ENCODE measurements at places on chromosomes 3 and 15.

DNA sequence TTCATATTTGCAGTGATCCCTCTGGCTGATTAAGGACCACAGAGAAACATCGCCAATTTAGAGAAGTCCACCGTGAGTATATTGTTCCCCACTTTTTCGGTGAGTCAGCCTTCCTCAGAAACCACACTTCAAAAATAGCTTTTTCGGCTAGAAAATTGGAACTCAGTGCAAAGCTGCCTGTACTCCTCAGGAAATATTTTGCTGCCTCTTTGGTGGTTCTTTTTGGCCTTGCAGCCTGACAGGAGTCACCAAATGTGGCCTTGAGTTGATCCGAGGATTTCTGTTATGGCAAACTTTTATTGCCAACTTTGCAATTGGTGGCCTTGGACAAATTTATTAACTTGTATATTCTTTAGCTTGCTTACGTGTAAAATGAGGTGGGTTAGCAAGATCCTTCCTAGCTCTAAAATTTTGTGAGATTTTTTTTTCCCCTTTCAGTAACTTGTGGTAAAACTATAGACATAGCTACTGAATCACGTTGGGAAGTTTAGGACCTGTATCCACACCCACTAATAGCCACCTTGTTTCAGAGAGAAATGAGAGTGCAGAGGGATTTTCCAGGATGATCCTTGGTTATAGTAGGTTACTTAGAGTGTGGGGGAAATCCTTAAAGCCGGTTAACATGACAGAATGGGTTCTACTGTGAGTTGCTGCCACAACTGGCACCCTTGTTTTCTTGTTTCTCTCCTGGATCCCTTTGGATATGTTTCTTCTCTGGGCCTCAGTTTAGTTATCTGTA lies 9.9 kb downstream of the ARL6IP5 start:
- DNase-seq = no peak

- no peak for DNase-seq
Observed at GRCh38 chr15:79615754-79616153, 183.6 kb downstream of the MINAR1 start.

- no peak for DNase-seq
Observed at GRCh38 chr3:25655659-25656058, 9.0 kb downstream of the TOP2B start.

- no peak for DNase-seq
Observed at GRCh38 chr15:74892313-74892712, 2.5 kb downstream of the MPI start.

- DNase-seq = no peak
Observed at GRCh38 chr15:101052681-101053121, 133.5 kb downstream of the LRRK1 start.

DNA sequence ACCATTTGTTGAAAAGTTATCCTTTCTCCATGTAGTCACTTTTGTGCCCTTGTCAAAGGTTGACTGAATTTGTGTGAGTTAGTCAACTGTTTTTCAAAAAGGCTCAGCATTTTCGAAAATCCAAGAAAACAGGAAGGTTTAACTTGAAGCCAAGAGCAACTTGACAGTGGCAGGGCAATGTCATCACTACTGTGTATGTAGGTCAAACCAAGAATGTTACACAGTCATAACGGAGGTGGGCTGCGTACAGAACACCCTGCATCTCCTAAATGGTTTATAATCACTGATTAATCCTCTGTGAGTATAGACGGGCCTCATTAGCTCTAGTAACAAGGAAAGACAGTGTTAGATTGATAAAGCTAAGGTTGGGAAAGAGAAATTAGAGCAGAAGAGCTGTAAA lies 1064.9 kb downstream of the FHIT start:
- DNase-seq = no peak

GRCh38 chr3:183265834-183266417 lies 12.9 kb downstream of the B3GNT5 start:
- peak; percentile 36 for DNase-seq

DNA sequence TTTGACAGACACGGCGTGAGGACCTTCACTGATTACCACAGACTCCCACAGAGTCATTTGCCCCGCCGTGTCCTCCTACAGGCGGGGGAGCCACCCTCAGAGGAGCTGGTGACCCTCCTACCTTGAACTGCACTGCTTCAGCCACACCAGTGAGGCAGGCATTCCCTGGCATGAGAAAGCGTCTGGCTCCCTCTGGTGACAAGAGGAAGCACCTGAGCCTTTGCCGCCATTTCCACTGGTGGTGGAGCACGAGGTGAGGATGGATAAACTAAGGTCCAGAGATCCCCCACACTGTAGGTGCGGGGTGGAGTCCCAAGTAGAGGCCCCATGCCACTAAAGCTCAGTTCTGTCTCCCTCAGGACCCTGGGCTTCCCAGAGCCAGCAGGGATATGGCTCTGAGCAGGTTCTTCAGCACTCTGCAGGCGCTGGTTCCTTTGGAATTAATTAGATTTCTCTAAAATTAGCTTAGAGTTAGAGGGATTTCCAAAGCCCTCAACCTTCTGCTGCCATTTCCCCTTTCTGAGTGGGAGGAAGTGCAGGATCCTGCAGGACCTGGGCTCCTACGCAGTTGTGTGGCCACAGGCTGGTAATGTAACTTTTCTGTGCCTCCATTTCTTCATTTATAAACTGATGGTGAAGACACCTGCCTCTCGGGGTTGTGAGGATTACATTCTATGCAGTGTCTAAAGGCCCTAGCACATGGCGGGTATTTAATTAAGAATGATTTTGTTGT lies 224.0 kb downstream of the SLCO3A1 start:
- DNase-seq = peak; percentile 23

- DNase-seq = peak; percentile 22
Observed at GRCh38 chr3:197750396-197750831, 731 bp downstream of the FYTTD1 start.

- DNase-seq = no peak
Observed at GRCh38 chr15:37880009-37880834, 54.2 kb upstream of the TMCO5A start.

Data from activated gamma-delta T cell treated with anti-CD3 and anti-CD28 coated beads, Interleukin-2, amount 50 U/mL, for 16 hours (primary cell).